CD4-positive, alpha-beta T cell treated with Interferon gamma for 1 hour (primary cell): ENCODE measurements at places on chromosomes 3 and 15.

DNA sequence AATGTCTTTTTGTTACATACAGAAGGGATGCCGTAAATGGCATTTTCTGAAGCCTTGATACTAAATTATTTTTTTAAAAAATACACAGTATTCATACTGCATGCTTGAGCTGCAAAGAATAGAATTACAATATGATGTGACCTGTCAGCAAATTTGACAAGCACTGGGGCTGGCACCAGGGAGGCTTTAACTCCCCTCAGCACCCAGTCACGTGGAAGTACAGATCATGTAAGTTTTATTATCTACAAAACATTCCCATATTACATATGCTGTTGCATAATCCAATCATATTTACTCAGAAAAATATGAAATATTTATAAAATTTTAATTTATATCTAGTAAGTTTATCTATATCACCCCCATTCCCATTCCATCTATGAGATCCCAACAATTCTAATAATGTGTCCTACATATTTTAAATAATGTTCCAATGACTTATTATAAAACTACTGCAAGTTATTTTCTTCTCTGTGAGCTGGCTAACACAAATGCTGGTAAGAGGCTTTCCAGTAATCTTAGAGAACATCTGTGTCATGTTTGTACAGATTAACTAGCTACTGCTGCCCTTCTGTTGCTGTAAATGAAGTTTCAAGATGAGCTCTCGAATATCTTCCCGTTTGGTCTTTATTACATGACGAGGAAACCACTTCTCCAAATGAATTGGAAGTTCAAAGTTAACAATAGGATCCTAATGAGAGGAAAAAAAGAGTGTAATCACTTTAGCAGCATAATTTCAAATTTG lies 5.2 kb upstream of the IMPG2 start:
- no peak for DNase-seq

GRCh38 chr3:130405956-130406355 lies 60.5 kb downstream of the COL6A5 start:
- DNase-seq: no peak

DNA sequence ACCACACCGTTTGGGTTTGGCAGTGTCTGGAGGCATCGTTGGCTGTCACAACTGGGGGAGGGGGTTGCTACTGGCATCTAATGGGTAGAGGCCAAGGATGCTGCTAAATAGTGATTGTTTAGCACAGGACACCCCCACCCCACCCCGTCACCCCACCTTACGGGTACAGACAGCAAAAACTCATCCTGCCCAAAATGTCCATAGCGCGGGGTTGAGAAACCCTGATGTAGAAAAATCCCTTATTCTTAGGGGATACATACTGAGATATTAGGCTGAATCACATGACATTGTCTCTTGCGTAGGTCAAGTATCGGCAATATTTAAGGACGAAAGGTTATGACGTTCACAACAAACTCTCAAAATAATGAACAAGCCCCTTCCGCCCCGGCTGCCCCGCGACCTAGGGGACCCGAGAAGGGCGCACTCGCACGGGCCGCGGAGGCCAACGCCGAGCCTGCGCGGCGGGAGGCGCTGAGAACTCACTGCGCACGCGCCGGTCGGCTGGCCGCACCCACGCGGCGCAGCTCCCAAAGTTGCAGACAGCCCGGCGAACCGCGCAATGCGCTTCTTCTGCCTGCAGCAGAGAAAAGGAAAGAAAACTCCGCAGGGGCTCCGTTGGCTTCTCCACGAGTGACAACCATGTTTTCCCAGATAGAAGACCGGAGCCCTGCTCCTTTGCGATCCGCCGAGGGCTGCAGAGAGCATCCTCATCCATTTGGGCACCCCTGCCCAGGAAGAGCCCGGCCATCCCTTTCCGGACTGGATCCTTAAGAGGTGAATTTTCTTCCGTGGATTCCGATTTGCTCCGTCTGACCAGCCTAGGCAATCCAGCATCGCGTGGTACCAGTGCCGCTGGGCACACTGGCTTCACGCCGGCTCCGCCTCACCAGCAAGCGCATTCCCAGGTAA lies 136.8 kb upstream of the CCDC54 start:
- DNase-seq: peak; percentile 72

GRCh38 chr15:76947454-76947853 lies 15.9 kb downstream of the RCN2 start:
- no peak for DNase-seq

GRCh38 chr15:74365598-74366445 lies 1.6 kb downstream of the CYP11A1 start:
- DNase-seq: no peak

GRCh38 chr3:66785191-66785909 lies 212.8 kb upstream of the KBTBD8 start:
- DNase-seq: no peak

DNA sequence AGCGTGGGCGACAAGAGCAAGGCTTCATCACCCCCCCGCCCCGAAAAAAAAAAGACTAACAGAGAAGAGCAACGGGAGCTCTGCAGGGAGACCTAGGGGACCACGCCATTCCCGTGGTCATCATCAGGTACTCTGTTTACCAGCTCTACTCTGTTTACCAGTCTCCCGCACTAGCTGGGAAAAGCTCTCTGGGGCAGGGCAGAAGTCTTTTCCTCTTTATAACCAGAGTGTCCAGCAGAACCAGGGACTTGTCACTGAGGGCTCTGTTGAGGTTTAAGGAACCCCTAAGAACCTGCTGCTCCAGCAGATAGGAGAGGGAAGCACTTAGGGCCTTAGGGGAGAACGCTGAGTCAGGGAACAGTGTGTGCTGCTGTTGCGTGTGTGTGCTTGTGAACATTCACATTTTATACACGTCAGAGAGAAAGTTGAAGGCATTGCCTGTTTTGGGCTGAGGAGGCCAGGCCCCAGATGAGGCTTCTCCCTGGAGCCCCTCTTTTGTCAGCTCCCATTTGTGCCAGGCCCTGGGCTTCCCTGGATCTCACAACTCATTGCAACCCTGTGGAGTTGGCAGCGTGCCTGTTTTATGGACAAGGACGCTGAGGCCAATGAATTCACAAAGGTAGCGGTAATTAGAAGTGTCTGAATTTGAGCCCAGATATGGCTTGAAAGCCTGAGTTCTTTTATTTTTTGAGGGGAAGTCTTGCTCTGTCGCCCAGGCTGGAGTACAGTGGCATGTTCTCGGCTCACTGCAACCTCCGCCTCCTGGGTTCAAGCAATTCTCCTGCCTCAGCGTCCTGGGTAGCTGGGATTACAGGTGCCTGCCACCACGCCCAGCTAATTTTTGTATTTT lies 24.2 kb upstream of the ERICH6 start:
- DNase-seq: no peak

- DNase-seq: no peak
Observed at GRCh38 chr3:119470866-119471265, 2.1 kb downstream of the POGLUT1 start.

DNA sequence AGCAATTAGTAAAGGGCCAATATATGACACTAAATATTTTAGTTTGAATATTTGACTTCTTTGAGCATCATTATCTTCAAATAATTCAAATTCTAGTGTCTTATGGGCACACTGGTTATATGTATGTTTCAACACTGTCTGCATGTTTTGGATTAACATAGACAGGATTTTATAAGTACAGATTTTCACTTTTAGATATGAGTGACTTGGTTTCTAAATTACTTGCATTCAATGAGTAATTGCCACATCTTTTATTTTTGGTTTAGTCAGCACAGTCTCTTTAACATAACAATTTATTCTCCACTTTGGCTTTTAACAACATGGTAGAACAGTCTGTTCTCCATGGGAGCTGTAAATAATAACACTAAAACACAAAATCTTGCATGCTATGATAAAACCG lies 674.8 kb downstream of the TBL1XR1 start:
- no peak for DNase-seq

DNA sequence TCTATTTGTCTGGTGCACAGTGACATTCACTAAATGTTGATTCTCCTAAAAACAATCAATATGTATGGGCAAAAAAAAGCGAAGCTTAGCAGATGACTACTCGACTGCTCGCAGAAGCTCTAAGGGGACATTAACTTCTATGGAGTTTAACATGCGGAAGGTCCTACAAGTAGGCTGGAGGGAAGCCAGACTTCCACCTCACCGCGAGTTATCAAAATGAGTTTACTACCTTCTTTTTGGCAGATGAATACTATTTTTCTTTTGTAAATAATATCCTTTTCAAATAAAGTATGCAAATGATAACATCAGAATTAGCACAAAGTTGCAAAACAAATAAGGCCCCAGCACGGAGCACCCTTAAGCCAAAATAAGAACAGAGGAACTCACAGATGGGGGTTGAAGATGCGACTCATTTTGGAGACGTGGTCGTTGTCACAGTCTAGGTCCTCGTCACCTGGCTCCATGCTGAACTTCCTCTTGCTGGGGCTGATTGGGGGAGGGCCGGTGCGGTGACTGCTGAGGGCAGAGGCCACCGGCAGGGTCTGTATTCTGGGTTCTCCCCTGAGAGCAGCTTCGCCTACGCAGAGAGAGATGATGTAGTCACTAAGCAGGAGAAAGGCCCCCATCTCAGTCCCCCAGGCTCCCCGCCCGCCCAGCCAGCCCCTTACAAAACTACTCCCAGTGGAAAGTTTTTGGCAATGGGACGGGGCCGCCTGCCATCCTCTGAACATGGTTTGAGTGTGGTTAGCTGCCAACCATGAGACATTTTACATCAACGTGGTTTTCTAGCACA lies 42.1 kb downstream of the VGLL4 start:
- DNase-seq: peak; percentile 57

- DNase-seq: no peak
Observed at GRCh38 chr3:160810362-160811236, 54.6 kb downstream of the PPM1L start.

GRCh38 chr3:189419683-189420082 lies 211.5 kb upstream of the TP63 start:
- no peak for DNase-seq

- no peak for DNase-seq
Observed at GRCh38 chr15:83784975-83785374, 131.1 kb downstream of the ADAMTSL3 start.

DNA sequence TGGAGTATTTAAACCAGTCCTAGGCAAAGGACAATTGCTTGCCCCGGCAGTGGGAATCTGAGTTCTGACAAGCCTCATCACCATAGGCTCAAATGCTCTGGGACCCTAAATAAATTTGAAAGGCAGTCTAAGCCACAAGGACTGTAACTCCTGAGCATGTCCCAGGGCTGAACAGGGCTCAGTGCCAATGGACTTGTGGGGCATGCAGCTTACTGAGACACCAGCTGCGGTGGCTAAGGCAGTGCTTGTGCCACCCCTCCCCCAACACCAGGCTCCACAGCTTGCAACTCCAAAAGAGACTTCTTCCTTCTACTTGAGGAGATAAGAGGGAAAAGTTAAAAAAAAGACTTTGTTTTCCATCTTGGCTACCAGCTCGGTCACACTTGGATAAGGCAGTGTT lies 289.7 kb upstream of the DCBLD2 start:
- DNase-seq: no peak

DNA sequence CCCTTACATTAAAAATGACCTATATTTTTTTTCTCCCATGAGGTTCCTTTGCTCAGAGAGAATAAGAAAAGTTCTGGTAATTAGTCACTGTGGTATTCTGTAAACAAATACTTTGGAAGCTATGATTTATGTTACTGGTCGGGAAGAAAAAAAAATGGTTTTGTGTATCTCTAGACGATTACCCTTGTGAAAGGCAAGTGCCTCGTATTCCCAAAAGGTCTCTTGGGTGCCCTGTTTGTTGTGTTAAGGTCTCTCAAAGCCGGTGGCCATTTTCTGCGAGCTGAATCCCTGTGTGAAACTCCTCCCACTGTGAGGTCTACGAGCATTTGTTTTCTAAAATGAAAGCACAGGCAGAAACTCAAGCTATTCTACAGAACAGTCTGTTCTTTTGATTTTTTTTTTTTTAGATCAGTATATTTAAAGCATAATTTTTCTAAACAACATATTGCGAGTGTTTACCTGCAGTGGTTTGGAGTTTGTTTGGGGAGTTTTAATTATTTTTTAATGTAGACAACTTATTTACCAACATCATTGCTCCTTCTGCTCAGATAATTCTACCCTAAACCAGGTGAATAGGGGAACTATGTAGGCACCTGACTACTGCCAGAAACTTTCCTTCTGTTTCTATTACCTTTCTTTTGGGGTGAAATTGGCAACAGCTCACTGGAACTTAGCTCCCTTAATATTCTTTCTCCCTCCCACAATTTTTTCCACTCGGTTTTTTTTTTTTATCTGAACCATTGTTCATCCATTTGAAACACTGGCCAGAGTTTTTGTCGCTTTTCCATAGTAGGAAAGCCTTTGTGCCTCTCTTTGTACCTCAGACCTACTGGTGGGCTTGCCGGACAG lies 44.0 kb downstream of the ZBTB38 start:
- DNase-seq: peak; percentile 66

GRCh38 chr3:195853996-195854395 lies 42.3 kb upstream of the MUC4 start:
- DNase-seq: no peak

GRCh38 chr3:177179281-177180067 lies 17.8 kb downstream of the TBL1XR1 start:
- no peak for DNase-seq

GRCh38 chr3:159989973-159990846 lies 1.6 kb downstream of the IL12A start:
- DNase-seq: no peak

DNA sequence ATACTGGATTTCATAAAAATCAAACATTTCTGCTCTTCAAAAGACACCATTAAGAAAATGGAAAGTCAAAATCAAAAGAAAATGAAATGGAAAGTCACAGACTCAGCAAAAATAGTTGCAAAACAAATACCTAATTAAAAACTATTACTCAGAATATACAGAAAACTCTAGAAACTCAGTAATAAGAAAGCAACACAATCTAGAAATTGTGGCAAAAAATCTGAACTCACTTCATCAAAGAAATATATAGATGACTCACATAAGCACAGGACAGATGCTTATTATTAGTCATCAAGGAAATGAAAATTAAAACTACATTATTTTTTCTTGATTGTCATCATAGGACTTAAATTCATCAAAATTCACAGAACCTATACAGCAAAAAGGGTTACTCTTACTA lies 430.0 kb downstream of the SHQ1 start:
- DNase-seq: no peak

GRCh38 chr15:27088584-27089232 lies 117.7 kb downstream of the GABRG3 start:
- DNase-seq: no peak

DNA sequence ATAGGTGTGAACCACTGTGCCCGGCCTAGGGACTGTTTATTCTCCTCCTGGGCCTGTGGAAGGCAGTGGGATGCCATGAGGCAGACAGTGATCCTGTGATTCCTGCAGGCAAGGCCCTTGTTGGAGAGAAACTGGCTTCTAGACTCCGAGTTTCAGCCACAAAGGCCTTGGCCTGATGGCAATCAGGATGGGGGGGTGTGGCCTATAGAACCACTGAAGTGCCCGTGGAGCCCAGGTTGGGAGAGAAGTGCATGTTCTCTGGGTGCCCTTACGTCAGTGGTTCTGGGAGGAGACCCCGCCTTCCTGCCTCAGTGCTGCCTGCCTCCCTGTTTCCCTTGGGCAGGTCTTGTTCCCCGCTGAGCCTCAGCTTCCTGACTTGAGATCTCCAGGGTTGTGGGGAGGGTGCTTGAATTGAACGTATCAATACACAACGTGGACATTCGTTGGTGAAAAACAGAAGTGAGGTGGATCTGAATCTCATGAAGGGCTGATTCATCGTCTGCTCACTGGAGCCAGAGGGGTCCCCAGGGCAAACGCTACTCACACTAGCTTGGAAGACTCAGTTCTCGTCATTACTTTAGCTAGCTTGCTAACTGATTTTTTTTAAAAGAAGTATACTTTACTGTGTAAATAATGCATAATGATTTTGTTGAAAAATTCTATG lies 31.8 kb downstream of the IRAK2 start:
- peak; percentile 37 for DNase-seq
